ENCODE measurements at places on chromosomes 1 and 21.
A peak's percentile ranks its signal among the peaks of the same experiment; 100 is the strongest.

GRCh38 chr21:41536076-41536826, 28.3 kb upstream of the TMPRSS2 start:
- DNase-seq, result no peak

DNA sequence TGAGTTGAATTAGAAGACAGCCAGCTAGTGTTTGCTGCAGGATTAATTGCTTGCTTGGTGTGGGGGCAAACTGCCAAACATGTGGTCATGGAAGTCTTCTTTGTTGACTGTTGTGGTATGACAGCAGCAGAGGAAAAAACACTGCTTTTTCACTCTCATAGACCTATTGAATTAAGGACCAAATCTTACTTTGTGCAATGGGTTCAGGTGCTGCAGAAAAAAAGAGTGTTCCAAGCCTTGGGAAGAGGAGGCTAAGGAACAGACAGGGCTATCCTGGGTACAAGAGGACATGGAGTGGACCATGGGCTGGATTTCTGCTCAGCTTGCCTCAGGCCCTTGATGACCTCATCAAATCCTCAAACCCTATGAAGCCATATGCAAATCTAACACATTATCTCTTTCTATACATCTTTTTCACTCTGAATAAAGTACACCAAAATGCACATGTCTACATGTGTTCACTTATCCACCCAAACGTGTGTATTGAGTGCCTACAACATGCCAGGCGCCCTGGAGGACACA, 61.5 kb downstream of the SIPA1L2 start:
- no peak for DNase-seq

- DNase-seq, result peak; percentile 48
Measured at GRCh38 chr1:167430134-167430848, 88.0 kb downstream of the CD247 start.

- DNase-seq, result no peak
Measured at GRCh38 chr1:247824023-247824422, at the start of gene OR14A16. Gene OR14A16, minus strand, starts transcription at chr1:247824119. Its CDS starts 8,390 bp downstream, at chr1:247815729.

GRCh38 chr1:112373806-112374205, 22.2 kb upstream of the CTTNBP2NL start:
- no peak for DNase-seq

GRCh38 chr1:13605159-13605558, 21.5 kb downstream of the PDPN start:
- no peak for DNase-seq

- DNase-seq, result no peak
Measured at GRCh38 chr1:97158691-97159096, 437.1 kb downstream of the PTBP2 start.

DNA sequence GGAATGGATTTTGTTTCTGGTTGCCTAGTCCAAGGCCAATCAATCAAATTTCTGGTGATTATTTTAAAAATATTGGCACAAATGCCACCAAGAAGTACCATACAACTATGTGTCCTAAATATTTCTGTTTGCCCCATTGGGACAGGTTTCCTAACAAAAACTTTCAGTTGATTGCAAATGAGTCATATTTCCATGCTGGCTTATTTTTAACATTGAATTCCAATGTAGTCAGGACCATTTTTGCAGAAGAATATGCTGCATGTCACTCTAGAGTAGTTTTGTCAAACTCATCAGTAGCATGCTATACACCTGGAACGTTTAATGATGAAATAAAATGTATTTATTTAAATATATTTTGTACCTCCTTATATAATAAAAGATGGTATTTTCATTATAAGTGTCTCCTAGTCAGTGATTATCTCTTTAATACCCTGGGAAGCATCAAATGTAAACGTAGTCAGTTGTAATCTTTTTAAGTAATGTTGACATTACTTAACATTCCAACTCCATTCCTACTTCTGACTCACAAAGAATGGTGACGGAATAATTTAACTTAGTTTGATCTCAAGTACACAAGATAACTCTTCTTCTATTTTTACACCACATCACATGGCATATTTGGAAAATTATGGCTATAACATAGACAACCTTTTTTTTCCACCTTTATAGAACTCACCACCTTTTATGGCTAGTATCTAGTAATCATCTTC, 39.0 kb upstream of the USH2A start:
- DNase-seq, result no peak

- DNase-seq, result no peak
Measured at GRCh38 chr1:159986531-159986930, 32.5 kb upstream of the SLAMF9 start.

- DNase-seq, result peak; percentile 52
Measured at GRCh38 chr1:114154146-114154962, 685 bp upstream of the SYT6 start.

DNA sequence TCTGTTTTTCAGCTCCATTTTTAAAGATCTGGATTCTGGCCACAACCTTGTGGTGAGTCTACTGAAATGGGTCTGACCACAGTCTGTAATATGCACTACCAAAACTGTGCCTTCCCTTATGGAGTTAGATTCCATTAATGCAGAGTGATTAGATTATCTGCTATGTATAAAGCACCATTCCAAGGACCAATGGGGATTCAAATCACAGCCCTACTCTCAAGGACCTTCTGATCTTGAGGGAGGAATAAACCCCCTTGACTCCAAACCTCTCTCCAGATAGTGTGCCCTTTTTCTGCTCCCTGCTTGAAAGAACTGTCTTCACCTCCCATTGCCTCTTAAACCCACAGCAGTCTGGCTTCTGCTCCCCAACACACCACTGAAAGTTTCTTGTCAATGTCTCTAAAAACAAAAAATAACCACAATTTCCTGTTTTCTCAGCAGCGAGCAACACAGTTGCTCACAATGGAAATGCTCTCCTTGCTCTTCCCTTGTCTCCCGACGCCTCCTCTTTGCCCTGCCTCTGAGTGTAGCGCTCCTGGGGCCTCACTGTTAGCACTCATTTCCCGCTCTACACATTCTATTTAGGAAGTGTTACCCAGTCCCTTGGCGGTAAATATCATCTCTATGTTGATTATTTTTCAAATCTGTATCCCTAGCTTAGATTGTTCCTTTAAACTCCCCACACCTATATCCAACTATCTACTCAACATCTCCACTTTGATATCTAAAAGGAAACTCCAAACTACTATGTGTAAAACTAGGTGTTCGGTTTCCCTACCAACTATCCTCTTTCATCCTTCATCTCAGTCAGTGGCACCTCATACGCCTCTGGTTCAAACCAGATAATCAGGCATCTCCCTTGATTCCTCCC, 13.6 kb downstream of the PCNX2 start:
- DNase-seq, result no peak

GRCh38 chr1:81510701-81511100, 290.0 kb upstream of the ADGRL2 start:
- DNase-seq, result no peak

DNA sequence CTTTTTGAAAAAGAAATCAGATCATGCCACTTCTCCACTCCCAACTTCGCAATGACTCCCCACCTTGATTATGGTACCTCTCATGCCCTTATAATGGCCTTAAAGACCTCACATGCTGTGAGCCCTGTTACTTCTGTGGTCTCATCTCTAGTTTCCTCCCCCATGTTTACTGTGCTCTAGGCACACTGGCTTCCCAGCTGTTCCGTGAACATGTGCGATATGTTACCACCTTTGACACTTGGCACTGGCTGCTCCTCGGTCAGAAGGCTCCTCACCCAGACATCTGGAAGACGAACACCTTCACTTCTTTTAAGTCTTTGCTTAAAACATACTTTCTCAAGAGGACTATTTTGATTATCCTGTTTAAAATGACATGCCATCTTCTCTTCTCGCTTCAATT, 14.3 kb upstream of the NTMT2 start:
- no peak for DNase-seq

DNA sequence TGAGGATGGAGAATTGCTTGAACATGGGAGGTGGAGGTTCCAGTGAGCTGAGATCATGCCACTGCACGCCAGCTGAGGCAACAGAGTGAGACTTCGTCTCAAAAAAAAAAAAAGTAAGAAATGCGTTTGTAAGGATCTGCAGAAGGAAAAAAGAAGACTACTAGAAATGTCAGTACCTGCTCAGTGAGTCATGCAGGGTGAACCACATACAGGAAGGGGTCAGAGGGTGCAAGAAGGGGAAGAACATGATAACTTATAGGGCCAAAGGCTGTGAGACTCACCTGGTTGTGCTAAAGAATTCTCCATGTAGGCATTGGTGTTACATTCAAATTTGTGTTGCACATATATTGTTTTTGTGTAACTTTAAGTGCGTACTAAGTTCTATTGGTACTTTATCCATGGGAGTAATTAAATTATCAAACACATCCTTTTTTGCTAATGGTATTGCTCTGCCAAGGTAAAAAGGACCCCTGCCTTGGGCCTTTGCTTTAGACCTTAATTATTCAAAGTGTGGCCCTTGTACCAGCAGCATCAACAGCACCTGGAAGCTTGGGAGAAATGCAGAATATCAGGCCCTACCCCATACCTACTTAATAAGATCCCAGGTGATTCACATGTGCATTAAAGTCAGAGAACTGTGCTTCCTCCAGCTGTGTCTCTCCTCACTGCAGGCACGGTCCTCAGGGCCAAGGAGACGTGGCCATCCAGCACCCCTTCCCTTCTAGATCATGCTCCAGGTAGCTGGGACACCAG, 96.4 kb upstream of the PPP2R5A start:
- DNase-seq, result no peak

- no peak for DNase-seq
Measured at GRCh38 chr1:181396171-181396670, 87.1 kb upstream of the CACNA1E start.

DNA sequence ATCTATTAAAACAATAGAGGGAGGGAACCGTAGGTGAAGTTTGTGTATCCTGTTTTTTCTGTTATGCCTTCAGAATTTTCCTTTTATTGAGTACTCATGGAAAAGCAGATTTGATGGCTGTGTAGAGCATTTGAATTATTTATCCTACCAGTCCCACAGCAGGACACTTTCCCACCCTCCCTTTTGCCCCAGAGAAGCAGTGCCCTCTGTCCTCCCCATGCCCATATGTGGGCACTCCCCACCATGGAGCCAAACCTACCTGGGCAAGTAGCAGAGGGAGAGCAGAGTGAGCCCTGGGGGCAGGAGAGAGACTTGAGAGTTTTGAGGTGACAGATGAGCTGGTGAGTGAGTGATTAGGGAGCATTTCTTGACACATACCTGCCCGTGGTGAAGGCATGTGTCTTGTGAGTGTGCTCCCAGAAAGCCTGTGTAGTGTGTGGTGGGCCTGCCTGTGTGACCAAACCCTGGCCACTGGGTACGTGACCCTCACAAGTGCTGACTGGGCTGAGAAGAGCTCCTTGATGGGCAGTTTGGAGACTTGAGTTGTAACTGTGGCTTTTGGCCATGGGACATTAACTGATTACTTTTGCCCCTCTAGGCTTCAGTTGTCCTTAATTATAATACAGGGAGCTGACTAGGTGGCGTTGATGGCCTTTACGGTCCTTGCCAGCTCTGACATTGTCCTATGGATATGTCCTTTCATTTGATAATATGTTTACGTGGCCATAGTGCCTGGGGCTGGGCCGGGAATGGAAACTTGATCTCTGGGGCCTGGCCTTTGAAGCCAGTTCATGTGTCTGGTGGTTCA, 3.6 kb downstream of the PSEN2 start:
- no peak for DNase-seq

DNA sequence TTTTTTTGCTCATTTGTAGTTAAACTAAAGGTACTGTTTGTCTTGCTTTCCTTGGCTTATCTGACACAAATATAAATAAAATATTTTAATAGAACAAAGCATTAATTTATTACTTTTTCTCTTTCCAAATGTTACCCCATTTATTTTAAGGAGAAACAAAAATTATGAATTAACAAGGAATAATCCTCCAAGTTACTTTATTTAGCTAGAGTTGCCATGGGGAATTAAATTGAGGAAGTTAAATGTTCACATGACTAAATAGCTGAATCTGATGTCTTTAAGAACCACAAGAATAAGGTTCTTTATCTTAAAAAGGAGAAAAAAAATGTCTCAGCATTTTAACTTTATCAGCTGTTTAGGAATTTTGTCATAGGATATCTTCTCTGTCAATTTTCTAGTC, 12.3 kb downstream of the ATG4C start:
- DNase-seq, result no peak

DNA sequence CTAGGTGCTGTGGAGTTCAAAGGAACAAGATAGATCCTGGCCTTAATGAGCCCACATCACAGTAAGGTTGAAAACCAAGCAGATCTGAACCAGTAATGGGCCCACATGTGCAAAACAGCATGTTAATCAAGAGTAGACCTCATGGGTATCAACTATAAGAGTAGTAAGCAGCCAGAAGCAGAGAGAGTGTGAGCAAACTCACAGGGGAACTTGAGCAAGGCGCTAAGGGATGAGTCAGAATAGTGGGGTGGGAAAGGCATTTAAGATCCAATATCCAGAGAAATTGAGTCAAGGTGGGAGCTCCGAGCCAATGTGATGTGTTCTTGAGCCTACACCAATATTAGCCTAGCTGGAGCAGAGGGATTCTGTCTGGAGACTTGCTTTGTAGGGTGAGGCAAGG, 52.4 kb upstream of the GJA5 start:
- DNase-seq, result no peak

GRCh38 chr1:150686275-150686674, 10.7 kb downstream of the GOLPH3L start:
- no peak for DNase-seq

- DNase-seq, result no peak
Measured at GRCh38 chr1:29985606-29985945, 737.8 kb downstream of the MATN1 start.

- DNase-seq, result no peak
Measured at GRCh38 chr1:46081206-46081605, 51.2 kb downstream of the PIK3R3 start.

DNA sequence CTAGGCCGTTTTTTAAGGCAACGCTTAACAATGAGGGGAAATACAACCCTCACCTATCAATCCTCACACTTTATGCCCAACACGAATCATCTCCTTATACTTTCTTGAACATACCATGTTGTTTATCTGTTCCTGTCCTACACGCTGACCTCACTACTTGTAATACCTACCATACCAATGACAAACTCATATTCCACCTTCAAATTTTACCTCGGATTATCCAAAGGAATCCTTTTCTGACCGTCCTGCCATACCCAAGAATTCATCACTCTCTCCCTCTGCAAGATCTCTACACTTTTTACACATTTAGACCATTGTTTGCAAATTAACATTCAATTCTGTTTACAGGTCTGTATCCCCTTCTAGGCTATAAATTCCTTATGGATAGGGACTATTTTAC, 64.4 kb upstream of the GUCA2A start:
- DNase-seq, result no peak

DNA sequence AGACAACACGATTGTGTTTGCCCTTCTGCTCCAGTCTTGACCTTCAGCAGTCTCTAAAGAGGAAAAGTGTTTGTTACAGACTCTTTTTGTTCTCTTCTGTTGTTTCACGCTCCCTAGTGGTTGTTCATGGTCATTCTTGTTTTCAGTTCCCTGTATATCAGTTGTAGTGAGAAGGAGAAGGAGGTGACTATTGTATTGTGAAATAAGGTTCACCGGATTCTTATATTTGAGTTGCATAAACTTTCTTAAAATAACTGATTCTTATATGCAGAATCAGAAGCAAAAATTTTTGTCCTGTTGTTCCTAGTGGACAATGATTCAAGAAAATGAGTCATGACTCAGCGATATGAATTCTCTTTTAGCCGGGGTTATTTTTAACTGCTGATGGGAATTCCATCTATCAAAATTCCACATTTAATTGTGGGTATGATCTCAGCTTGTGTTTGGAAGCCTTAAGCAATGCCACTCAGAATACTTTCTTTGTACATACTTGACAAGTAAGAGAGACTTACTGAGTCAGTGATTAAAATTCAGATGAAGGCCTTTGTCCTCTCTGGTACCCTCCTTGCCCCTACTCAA, 152.2 kb downstream of the CLEC20A start:
- no peak for DNase-seq

Measured in stimulated activated effector memory CD8-positive, alpha-beta T cell treated with anti-CD3 and anti-CD28 coated beads, Interleukin-12 subunit alpha, Interleukin-12 subunit beta, amount 100 ng/mL, for 72 hours (primary cell).